ENCODE measurements at places on chromosomes 5 and 9.

- peak; percentile 54 for DNase-seq
Observed at GRCh38 chr5:138725153-138725817, 27.9 kb upstream of the CTNNA1 start.

DNA sequence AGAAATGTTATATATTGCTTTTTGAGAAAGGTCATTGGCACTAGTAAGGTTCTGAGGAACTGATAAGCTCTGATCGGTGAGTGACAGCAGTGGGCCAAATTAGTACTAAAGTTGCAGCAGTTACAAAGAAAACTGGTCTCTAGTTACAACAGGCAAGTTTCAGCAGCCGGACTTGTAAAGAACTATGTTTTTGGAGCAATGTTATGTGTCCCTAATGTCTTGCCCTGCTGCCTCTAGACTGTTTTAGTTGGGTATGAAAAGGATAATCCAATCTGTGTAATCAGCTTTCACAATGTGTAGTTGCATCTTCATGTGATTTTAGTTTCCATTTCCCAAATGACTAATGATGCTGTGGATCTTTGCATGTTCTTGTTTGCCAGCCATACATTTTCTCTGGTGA is 113.5 kb downstream of the CAMK4 start:
- DNase-seq, result no peak

DNA sequence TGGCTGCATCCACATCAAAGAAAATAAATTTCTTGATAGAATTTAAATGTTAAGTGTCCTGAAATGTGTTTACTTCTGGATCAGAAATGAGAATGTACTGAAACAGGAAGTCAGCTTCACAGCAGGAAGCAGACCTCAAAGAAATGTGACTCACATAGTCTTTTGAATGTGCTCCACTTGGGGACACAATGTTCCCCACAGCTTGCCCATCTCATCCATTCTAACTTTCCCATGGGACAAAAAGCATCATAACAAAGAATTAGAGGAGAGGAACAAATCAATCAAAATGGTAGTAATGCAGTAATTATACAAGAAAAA is 85.7 kb downstream of the GRAMD2B start:
- DNase-seq, result no peak

DNA sequence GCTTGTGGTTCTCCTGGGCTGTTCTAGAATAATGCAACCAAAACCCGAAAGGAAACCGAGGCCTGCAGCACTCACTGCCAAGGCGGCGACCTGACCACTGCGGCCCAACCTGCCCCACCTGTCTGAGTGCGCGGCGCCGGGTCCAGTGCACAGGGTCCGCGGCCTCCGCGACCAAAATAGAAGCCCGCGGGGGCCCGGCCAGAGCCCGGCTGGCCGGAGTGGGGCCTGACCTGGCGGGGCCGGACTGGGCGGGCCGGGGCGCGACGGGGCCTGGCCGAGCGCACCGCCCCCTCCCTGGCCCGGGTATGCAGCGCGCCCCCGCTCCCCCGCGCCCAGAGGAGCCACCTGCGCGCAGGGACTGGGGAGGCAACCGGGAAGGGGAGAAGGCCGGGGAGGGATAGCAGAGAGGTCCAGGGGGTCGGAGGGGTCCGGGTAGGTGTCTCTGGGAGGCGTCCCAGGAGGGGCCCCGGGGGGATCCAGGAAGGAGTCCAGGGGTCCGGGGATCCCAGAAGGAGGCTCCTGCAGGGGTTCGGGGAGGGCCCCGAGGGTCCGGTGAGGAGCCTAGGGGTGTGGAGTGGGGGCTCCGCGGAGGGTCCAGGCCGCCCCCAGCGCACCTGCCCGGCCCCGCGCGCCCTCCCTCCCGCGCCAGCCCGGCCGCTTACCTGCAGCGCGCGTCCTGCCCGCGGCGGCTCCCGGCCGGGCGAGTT is 503 bp downstream of the SEMA4D start:
- peak; percentile 28 for DNase-seq

- DNase-seq, result peak; percentile 50
Observed at GRCh38 chr9:110152704-110153374, 55.1 kb downstream of the C9orf152 start.

GRCh38 chr9:127575875-127576778 is 36.0 kb upstream of the STXBP1 start:
- no peak for DNase-seq

DNA sequence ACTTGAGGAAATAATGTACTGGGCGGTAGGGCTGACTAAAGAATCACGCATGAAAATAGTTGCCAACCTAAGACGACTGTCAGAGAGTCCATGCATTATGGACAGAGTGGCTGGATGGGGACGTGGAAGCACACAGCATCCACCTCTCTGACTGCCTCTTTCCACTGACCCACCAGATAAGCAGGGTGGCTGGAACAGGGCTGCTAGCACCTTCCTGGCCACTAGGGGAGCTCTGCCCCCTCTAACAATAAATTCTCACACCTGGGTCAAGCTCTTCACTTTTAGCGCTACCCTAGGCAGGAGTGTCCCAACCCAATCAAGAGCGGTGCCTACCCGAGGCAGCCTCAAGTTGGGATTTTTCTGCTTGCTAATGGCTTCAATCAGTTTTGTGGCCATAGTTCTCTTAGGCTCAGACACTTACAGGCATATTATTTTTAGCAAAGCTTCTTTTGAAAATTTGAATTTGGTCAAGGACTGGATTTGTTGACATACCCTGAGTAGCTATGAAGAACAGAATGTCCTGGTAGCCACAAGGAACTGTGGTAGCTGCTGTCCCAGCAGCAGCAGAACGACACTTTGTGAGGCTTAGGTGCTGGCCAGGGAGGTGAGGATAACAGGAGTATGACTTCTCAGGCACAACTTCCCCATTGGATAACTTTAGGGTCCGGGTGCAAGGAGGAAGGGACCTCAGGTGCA is 6.9 kb upstream of the TPM2 start:
- no peak for DNase-seq

DNA sequence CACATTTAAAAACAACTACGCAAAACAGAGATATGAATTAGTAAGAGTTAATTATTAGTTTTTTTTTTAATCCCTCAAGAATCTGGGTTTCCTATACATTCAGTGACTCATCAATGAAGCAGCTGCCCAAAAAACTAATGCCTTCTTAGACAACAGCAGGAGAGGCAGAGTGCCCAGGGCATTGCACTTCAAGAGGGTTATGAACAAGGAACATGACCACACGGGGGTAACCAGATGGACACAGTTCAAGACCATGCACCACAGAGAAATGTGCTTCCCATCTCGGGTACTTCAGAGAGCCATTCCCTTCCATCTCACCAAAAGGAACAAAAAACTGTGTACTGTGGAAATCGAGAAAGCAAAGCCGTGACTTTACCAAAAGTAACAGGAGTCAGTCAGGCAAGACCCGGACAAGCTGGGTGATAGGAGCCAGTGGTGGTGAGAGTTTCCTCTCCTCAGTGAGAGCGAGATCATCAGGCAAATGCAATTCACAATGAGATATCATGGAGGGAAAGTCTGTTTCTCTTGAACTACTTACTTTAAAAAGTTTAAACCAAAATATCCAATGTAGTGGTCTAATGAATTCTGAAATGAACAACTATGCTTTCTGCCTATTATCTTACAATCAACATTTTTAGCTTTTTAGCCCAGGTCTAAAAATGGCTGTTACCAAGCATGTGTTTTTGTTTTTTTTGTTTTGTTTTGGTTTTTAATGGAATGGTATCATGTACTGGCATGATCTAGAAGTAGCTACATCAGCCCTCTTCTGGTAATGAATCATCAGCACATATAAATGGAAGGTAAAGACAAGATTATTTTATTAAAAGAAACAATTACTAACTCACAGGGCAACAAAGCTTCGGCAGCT is 192.1 kb downstream of the TSSK1B start:
- DNase-seq, result no peak
